ENCODE measurements at places on chromosomes 12 and 14.

DNA sequence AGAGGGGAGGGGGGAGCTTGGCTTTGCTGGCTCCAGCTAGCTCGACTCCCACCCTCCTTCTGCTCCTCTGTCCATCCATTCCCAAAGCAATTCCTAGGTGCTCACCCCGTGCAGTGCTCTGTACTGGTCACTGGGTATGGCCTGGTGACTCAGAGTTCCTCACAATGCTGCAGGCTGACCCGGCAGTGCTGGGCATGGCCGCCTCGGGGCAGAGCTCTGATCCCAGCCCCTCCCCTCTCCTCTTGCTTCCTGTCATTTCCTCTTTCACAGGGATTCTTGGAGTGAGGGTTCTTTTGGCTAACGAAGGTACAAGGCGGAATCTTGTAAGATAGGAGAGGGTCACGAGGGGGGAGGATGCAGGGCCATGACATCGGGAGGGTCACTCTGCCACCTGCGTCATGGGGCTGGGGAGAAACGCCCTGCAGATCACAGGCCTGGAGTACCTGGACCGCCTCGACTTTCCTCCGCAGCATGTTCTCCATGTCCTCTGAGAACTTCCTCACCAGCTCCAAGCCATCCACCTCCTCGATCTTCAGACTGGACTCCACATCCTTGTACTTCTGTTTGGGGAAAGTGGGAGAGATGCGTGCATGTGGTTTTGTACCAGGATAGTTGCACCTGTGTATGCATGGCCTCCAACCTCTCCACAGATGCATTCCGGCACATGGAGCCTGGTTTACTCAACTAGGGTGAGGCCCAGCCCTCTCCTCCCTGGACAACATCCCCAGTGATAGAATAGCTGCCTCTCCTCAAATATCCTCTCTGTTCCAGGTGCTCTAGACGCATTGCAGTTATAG, 5.7 kb downstream of the CACNA2D4 start:
- no peak for DNase-seq

- DNase-seq = no peak
Observed at GRCh38 chr12:85157035-85157603, 121.0 kb downstream of the LRRIQ1 start.

DNA sequence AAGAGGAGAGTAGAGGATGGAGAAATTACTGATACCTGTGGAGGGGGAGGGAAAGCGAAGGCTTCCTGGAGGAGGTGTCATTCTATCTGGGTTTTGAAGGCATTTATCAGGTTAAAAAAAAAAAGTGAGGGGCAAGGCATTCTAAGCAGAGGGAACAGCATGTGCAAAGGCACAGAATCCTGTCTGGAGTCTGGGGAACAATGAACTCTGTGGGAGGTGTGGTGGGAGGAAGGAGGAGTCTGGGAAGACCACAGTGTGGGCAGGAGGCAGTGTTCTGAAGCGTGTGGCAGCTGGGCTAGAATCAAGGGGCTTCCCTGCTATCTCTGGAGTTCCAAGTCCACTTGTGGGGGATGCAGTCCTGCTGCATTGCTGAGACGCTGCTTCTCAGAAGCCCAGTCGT, 123.4 kb downstream of the RBM19 start:
- DNase-seq = no peak

GRCh38 chr14:69263771-69264170, 3.8 kb downstream of the GALNT16 start:
- DNase-seq = no peak

DNA sequence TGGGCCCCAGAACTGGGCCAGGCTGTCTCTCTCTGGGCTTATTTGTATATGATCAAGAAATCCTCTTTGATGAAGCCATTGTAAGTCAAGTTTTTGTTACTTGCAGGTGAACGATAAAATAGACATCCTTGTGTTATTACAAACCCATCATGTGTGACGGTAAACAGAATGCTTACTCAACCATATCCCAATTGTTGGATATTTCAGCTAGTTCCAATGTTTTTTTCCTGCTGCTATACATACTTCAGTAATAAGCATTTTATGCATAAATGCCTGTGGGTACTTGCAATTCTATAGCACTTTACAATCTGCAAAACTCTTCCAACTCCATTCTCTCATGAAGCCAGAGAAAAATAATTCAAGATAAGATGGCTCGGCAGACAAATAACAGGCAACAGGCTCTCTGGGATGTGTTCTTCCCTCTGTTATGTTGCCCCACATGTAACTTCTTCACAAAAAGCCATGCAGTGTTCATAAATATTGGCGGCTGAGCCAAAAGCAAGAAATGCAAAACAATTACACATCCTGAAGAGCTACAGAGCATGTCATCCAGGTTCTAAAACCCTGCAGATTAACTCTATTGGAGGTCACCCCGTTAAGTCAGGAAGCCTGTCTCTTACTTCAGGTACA, 69.5 kb downstream of the CLMN start:
- no peak for DNase-seq

- DNase-seq = no peak
Observed at GRCh38 chr12:113155646-113156045, 6.1 kb downstream of the CFAP73 start.

DNA sequence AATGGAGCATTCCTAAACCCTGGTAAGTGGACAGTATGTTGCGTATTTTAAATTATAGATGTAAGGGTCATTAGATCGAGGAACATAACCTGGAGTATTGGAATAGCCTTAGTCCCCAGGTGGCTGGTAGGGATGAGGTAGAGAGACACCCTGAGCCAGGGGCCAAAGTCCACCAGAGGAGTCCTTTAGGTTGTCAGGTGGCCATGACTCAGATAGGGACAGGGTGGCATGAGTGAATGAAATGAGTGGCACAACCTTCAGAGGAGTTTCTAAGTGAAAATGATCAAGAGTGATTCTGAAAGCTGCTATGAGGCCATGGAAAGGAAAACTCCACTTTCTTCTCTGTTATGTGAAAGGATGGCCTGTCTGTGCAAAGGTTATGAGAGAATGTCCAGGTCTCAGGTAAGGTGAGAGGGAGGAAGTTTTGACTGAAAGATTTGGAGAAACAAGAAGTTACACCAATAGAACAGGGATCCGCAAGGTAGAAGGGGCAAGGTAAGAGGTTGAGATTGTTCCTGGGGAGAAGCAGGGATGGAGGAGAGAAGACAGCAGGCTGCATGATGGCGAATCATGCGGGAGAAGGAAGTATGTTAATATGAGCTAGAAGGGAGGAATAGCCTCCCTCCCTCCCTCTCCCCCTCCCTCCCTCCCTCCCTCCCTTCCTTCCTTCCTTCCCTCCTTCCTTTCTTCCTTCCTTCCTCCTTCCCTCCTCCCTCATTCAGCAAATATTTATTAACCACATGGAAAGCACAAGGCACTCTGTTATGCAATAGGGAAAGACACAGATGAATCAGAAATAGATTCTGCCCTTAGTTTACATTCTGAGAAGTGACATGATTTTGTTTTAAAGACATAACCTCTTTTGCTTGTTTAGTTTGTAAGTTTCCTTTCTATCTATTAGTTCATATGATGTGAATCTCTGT, 14.0 kb upstream of the RIPK3 start:
- DNase-seq = no peak

GRCh38 chr12:105954951-105955931, 183.5 kb downstream of the NUAK1 start:
- no peak for DNase-seq

GRCh38 chr14:87883750-87884149, 109.2 kb downstream of the GALC start:
- DNase-seq = no peak

DNA sequence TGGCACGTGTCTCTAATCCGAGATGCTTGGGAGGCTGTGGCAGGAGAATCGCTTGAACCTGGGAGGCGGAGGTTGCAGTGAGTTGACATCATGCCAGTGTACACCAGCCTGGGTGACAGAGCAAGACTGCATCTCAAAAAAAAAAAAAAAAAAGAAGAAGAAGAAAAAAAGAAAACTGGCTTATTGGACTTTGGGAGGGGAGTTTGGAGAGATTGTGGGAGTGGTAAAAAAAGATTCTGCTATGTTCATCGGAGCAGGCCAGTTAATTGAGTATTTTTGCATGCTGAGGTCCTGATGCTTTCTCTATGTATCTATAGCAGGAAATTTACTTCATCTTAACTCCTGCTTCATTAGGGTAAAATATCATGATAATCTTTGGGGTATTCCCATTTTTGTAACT, 11.6 kb downstream of the CNOT2 start:
- no peak for DNase-seq

GRCh38 chr12:51949342-51950030, 2.0 kb upstream of the ACVR1B start:
- no peak for DNase-seq

- no peak for DNase-seq
Observed at GRCh38 chr14:40623643-40624042, 983.0 kb upstream of the LRFN5 start.

DNA sequence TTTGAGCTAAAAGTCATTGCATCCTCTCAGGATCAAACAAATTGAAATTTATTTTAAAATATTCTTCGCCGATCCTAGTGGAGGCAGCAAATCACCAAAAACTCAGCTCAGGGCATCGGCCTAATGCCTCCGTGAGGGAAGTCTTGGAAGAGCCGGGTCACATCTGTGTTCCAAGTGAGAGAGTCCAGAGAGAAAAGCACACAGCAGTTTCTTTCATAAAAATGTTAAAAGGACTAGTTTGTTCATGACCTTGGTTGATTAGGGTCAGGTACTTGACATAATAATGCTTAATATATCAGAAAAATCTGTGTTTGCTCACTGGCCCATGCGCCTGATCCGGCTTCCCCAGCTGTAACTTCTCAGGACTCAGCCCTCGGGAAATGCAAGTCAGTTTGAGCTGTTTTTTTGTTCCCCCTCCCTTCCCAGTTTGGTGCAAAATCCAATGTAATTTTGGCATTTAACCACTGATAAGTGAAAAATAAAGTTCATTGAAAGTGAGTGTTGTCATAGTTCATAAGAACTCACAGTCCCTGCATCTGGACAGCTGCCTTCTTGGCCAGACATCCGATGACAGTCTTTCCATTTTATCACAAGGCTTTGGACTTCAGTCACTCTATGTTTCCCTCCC, 161.7 kb downstream of the CAND1 start:
- no peak for DNase-seq

DNA sequence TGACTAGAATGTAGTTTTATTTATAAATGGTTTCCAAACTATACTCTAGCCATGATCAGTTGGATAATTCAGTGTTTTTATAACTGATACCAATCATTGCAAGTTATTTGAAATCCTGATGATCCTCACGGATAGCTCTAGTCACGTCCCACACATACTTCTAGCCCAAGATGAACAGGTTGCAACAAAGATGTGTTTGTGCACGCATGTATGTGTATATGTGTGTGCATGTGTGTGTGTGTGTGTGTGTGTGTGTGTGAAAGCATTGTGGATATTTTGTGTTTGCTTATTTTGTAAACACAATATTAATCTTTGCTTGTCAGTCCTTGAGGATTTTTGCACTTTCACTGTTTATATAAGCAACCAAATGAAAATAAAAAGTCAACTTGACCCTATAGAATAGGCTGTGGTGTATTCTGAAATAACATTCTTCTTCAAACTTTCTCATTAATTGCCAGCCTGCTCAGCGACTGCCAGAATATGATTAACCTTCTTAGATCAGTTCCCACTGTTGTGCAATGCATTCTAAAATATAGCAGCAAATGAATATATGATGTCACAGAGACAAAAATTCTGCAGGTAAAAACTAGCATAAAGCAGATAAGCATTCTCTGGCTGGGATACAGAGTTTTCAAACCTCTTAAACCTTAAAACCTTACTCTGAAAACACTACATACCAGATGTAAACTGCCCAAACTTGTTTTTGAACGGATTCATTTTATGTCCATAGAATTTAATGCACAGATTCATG, 48.8 kb upstream of the HIF1A start:
- no peak for DNase-seq

All from activated naive CD4-positive, alpha-beta T cell treated with Interleukin-2 at 50 U/mL for 16 hours (primary cell).